ENCODE measurements at places on chromosomes 4 and X.

DNA sequence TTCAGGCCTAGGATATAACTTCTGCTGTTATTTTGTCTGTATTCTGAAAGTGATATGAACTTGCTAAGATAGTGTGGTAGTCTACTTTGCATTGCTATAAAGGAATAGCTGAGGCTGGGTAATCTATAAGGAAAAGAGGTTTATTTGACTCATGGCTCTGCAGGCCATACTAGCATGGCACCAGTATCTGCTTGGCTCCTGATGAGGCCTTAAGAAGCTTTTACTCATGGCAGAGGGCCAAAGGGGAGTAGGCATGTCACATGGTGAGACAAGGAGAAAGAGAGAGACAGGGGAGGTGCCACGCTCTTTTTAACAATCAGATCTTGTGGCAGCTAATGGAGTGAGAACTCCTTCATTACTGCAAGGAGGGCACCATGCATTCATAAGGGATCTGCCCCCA, 247.3 kb downstream of the GPAT3 start:
- DNase-seq, result no peak

DNA sequence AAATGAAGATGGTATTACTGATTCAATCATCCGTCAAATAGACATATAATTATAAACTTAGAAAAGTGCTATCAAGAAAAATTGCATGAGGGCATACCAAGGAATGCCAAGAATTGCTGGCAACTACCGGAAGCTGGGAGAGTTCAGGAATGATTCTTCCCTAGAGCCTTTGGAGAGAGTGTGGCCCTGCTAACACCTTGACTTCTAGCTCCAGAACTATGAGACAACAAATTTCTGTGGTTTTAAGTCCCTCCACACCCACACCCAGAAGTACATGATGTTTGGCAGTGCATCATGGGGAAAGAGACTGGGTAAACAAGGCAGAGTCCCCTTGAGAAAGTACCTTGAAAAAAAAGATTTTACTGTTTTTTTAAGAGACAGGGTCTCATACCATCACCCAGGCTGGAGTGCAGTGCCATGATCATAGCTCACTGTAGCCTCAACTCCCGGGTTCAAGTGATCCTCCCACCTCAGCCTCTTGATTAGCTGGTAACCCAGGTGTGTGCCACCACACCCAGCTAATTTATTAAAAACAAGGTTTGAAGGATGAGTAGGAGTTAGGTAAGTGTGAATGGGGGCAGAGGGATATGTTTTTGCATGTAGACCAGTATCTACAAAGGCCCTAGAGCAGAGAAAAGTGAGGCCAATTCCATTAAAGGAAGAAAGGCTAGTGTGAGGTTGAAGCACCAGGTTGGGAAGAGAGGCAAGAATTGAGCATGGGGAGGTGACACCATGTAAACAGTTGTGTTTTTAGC, 53.1 kb downstream of the GSX2 start:
- DNase-seq, result no peak

GRCh38 chrX:66676990-66677389, 38.1 kb upstream of the EDA2R start:
- DNase-seq, result no peak

- no peak for DNase-seq
Observed at GRCh38 chr4:34202154-34202553, 2042.2 kb downstream of the ARAP2 start.

GRCh38 chrX:20471483-20471882, 204.8 kb upstream of the RPS6KA3 start:
- no peak for DNase-seq

DNA sequence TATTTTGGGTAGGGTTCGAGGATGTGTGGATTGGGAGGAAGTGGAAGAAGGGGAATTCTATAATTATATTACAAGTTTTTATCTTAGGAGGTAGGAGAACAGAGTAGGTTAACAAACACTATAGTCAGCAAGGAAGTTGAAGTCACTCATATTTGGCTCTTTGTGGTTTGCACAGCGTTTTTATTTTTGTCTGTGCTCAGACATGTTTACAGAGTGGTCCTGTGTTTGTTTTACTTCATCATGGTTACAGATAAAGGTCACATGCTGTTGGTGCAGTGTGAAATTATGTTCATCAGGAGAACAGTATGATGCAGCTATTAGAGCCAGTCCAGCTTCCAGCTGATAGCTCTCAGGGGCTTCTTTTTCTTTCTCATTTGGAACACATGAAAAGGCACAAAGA, 299.9 kb upstream of the SFRP2 start:
- no peak for DNase-seq

All from glutamatergic neuron (in vitro differentiated cells).